ENCODE measurements at places on chromosomes 12 and 14. TPM values are rescaled to one million over a fixed set of nuclear protein-coding genes. Genes with fewer than 3 reads are reported as not detected.

The SYT1 gene
- total RNA-seq: 1.8 TPM

DNA sequence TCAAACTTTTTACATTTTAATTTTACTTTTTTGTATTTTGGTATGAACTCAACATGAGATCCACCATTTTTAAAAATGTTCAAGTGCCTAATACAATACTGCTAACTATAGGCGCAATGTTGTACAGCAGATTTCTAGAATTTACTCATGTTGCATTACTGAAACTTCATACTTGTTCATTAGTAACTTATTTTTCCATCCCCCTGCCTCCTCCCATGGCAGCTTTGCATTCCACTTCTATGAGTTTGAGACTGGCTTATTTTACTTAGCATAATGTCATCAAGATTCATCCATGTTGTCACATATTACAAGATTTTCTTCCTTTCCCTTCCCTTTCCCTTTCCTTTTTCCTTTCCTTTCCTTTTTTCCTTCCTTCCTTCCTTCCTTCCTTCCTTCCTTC, 825.9 kb downstream of the SLC16A7 start:
- DNase-seq: no peak

DNA sequence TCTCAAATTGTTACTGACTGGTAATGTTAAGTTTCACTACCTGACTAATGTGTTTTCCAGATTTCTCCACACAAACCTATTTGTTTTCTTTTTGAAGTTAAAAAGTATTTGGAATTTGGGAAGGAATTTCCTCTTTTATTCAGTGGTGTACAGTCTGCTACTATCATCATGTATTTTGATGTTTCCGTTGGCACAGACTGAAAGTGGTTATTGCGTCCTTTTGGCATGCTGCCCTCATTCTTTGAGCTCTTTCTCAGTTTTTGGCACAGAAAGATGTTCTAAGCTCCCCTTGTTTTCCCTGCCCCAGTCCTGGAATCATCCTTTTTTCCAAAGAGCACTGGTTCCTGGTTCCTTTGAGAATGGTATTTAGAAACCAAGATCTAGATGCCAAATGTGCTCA, 31.4 kb upstream of the RTRAF start:
- DNase-seq: no peak

- no peak for DNase-seq
Measured at GRCh38 chr12:96766232-96766631, 140.8 kb upstream of the NEDD1 start.

- DNase-seq: no peak
Measured at GRCh38 chr12:68585966-68586365, 24.7 kb upstream of the RAP1B start.
